HEK293T (cell line): ENCODE measurements at places on chromosomes 5 and 9.

DNA sequence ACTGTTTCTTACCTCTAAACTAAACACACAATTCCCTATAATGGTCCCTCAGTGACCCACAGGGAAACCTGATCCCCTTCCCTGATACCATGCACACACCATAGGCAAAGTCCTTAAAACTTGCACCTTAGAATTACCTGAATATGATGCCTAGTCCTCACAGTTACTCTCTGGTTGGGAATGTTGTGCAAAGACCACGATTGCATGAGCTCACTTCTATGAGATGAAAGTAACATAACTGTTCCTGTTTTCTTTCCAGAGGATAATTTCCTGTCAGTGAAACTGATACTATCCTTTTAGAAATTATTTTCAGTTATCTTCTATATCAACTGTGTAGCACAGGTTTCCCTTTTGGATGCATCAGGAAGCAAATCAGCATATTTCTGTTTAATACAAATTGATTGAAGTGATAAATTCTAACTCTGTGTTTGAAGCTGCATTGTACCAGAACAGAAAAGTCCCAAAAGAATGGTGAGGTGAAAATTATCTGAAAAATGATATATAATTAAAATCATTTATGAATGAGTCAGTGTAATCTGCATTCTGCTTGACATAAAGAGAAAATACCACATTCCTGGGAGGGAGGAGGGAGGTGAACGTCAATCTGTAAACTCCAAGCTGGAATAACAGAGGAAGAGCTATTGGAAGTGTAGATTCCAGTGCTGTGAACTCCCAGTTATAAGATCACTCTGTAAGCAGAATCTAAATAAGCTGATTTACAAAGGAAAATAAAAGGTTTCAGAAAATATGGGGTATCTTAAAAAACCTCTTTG, 51.2 kb upstream of the TNFAIP8 start:
- DNase-seq = no peak

- no peak for DNase-seq
Measured at GRCh38 chr5:54329731-54330709, 19.6 kb upstream of the ARL15 start.

DNA sequence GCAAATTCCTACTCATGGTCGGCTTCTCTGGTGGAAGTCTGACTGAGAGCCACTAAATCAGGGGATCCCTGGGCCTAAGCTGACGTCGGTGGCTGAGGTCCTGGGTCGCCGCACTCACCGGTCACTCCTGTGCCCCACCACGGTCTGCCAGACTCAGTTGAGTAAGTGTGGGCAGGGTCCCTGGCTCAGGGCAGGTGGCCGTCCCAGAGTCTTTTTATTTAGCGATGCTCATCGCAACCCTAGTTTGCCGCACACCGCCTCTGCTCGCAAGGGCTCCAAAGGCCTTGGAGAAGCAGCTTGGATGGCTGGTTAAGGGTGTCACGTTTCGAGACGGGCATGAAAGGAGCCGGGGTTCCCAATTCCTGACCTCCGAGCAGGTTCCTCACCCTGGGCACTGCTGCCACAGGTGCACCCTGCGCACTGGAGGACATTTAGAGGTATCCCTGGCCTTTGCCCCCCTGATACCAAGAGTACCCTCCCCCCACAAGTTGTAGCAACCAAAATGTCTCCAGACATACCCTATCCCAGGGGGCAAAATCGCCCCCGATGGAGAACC, 59.9 kb downstream of the NSUN2 start:
- DNase-seq = no peak

GRCh38 chr9:115992834-115993233, 160.8 kb upstream of the PAPPA start:
- DNase-seq = no peak

DNA sequence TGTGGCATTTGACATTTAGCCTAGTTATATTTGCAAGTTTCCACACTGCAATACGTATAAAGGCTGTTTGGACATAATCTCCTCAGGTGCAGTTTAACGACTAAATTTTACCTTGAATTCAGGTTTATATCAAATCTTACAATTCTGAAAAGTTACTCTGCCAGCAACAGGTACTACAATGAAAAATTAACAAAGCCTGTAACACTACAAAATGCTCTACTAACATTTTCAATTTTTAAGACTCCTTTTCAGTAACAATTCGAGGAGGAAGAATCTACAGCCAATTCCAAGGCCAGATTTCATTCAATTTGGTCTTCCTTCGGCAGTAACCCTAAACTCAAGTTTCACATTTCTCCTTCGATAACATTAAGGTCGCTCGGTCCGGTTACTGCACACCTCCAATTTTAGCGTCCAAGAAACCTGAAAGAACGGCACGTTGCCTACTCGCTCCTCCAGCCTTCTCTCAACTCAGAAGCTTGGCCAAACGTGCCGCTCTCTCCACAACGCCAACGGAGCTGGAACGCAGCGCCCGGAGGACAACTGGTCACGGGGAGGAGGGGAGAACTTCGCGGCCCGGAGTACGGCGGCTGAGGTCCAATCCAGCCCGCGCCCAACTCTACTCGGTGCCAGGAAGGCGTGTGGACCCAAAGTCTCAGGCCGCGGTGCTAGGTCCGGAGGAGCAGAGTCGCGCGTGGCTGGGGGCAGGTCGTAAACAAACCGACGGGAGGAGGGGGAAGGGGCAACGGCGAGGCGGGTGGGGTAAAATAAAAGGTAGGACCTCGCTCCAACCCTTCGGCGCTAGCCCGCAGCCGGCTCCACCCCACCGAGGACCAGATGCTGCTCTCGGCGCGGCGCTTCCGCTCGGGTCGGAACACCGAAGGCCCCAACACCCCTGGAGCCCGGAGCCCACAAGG, 681 bp downstream of the FNIP1 start:
- peak; percentile 41 for DNase-seq

DNA sequence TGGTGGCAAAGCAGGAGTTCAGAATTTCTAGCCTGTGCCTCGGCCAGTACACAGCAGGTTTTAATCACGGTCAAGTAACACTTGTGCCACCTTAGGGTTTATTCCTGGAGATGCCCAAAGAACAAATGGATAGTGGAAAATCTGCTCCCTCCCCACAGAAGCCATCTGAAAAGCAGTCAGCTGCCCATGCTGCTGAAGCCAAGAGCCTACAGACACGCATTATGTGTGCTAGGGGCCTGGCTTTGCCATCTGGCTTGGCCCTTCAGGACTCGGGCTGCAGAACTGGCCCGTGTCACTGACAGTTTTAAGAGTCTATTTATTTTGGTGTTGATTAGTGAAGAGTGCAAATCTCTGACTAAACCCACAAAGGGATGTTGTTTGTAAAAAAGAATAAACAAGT, 11.1 kb downstream of the ARSB start:
- no peak for DNase-seq

GRCh38 chr5:60285910-60286309, 392.4 kb upstream of the PDE4D start:
- DNase-seq = no peak

- no peak for DNase-seq
Measured at GRCh38 chr5:123092696-123093095, 3.7 kb downstream of the PRDM6 start.

DNA sequence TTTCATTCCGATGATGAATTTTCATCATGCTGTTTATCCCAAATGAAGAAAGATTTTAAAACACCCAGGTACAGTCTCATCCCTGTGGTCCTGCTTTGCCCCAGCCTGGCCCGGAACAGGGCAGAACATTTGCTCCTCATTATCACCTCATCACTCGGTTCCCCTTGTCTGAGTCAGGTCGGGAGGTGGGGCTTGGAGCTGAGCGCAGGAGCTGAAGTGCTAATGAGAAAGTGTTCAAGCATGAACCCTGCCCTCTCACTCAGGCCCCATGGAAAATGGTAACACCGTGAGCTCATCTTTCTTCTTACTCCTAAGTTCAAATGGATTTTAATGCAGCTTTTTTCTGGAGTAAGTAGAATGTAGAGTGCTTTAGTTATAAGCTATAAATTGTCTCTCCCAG, 466.2 kb downstream of the KDM4C start:
- no peak for DNase-seq

GRCh38 chr9:134534661-134535080, 106.9 kb upstream of the COL5A1 start:
- DNase-seq = no peak

DNA sequence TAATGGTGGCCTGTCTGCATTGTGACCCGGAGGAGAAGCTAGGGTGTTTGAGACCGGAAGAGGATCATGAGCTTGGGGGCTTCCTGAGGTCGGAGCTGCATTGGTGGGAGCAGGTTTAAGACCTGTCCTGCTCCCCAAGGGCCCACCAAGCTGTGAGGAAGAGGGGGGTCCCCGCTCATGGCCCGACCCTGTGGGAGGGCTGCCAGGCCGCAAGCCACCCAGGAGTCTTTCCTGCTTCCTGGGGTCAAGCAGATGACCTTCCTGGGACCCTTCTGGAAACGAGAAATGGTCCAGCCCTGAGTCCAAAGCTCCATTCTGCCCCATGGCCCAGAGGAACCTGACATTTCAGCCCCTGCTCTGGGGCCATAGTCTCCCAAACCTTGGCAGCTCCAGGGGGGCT, 61.5 kb upstream of the RNU6ATAC start:
- DNase-seq = no peak

GRCh38 chr5:135498637-135498995, 37.1 kb downstream of the NEUROG1 start:
- no peak for DNase-seq

DNA sequence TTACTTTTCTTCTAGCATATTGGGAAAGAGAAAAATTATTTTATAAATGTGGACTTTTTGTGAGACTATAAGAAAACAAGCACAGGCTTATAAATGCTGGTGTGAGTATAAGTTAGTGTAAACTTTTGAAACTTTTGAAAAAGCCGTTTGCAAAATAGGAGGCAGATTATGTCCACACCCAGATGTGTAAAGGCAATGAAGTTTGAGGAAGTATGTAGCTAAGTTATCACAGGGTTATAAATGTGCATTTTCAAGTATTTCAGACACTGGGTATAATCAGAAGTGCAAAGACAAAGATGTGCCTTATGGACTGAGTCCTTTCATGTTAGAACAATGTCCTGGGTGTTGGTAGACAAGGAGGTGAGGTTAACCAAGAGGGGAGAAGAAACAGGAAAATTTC, 85.5 kb downstream of the ANXA1 start:
- no peak for DNase-seq

DNA sequence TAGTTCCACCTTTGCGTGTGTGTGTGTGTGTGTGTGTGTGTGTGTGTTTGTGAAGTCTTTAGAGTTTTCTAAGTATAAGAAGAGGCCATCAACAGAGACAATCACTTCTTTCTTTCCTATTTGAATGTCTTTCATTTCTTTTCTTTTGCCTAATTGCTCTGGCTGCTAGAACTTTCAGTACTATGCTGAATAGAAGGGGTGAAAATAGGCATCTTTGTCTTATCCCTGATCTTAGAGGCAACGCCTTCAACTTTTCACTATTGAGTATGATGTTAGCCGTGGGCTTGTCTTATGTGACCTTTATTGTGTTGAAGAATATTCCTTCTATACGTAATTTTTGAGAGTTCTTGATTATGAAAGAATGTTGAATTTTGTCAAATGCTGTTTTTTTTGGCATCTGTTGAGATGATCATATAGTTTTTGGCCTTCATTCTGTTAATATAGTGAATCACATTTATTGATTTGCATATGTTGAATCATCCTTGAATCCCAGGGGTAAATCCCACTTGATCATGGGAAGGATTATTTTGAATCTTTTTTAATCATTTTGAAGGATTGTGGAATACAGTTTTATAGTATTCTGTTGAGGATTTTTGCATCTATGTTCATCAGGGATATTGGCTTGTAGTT, 134.8 kb upstream of the CD180 start:
- DNase-seq = no peak

GRCh38 chr5:168647083-168647482, 67.9 kb upstream of the PANK3 start:
- DNase-seq = no peak

GRCh38 chr5:96336351-96336985, 96.6 kb downstream of the PCSK1 start:
- peak; percentile 55 for DNase-seq

- DNase-seq = no peak
Measured at GRCh38 chr5:180647941-180648500, 1.4 kb downstream of the FLT4 start.

GRCh38 chr5:128857076-128857677, 108.1 kb upstream of the SLC27A6 start:
- DNase-seq = no peak

- no peak for DNase-seq
Measured at GRCh38 chr9:136857166-136857565, 5.0 kb downstream of the MAMDC4 start.

DNA sequence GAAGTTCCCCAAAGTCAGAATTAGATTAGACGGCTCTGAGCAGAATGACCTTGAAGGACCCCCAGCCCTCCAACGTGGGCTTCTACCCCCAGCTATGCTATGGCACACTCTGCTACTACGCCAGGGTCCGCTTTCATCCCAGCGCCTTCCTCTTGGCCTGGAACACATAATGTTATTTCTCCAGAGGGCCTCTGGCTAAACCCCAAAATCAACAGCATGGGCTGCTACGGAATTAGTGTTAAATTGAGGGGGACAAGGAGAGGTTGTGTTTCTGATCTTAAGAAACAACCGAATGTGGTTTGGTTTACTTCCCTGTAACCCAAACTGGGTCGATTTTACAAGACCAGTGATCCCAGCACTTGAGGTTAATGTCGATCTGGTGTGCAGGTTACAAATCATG, 97.1 kb downstream of the ZNF618 start:
- DNase-seq = no peak

DNA sequence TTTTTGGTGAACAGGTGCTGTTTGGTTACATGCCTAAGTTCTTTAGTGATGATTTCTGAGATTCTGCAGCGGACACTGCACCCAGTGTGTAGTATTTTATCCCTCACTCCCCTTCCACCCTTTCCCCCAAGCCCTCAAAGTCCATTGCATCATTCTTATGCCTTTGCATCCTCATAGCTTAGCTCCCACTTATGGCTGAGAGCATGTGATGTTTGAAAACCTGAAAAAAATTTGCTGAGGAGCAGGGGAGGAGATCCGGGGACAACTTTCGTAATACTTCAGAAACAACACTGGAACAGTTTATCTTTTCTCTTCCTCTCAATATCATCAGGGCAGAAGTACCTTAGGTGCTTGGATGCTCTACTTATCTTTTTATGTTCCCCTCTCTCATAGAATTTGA, 226.4 kb downstream of the ADAMTS6 start:
- no peak for DNase-seq

DNA sequence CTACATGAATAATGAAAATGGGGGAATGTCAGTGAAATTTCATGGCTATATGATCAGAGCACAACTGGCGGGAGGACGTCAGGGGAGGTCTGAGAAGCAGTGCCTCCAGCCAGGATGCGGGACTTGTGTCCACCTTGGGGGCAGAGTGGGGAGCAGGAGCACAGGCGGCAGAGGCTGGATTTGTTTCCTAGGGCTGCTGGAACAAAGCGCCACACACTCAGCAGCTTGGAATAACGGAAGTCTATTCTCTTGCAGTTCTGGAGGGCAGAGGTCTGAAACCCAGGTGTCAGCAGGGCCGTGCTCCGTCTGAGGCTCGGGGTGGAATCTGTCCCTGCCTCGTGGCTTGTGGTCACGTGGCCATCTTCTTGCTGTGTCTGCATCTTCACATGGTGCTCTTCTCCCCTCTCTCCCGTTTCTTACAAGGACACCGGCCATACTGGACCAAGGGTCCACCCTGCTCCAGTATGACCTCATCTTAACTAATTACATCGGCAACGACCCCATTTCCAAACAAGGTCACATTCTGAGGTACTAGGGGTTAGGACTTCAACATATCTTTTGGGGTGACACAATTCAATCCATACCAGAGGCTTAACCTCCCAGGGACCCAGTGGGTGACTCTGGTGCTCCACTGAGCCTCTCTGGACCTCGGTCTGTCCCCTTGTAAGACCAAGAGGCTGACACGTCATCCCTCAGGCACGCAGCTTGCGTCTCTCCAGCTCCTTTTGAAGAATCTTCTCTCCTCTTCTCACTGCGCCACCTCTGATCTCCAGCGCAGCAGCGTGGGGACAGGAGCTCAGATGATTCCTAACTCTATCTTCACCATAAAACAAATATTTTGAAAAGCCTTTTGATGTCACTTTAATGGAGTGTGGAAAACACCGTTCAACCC, 202.5 kb downstream of the CDK5RAP2 start:
- no peak for DNase-seq
